Uterus (tissue), 4 donors: ENCODE measurements at places on chromosomes 12 and 14. TPM values are rescaled to one million over a fixed set of nuclear protein-coding genes. Genes with fewer than 3 reads are reported as not detected.

Gene TMEM119
- 13.2 TPM for total RNA-seq

Gene KNTC1
- total RNA-seq = 7.4 TPM

Gene KRT73
- total RNA-seq = not detected

Gene SCNN1A
- total RNA-seq = 12.3 TPM

Gene OTX2
- total RNA-seq = not detected

DNA sequence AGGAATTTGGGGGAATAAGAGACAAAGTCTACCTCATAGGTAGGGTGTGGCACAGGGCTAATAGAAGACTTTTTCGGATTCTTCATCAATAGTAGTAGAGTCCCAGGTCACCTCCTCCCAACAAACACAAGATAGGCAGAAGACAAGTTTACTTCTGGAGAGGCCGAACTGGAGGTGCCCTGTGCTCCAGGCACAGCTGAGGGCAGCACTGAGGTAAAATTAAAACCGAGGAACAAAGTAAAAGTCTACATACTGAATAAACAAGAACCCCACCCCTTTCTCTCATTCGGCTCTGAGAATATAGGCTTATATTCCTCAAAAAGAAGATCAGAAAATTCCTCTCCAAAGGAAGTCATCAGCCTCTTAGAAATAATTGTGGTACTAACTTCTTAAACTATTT lies 161.5 kb downstream of the SEC23A start:
- H3K4me3 ChIP-seq = no peak overlapping the region
- H3K27me3 ChIP-seq = no peaks in the 10 kb centered on the region
- no peak for DNase-seq

GRCh38 chr12:3233797-3234196 lies 156.6 kb downstream of the TSPAN9 start:
- H3K27ac ChIP-seq = no peak overlapping the region
- H3K36me3 ChIP-seq = no peaks in the 10 kb centered on the region
- H3K4me3 ChIP-seq = no peak overlapping the region
- H3K4me1 ChIP-seq = peaks cover 7% of the 10 kb centered on the region
- H3K27me3 ChIP-seq = no peaks in the 10 kb centered on the region

DNA sequence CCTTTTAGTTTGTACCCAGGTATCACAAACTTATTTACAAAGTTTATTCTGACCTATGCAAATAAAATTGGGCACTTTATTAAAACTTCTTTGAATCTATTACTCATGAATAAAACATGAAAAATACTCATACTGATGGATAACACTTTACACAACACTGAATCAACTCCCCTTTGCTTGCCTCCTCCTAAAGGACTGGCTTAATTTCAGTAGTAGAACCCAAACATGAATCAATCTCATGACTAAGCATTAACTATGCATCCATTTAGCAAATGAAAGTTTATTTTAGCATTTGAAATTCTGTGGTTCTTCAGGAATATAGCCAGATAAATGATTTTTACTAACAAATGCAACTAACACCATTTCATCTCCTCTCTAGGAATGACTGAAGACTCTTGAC lies 32.4 kb downstream of the DENND5B start:
- no peaks in the 10 kb centered on the region for H3K27me3 ChIP-seq
- no peak overlapping the region for H3K27ac ChIP-seq
- DNase-seq = no peak
- H3K4me3 ChIP-seq = no peak overlapping the region
- no peaks in the 10 kb centered on the region for H3K36me3 ChIP-seq
- H3K4me1 ChIP-seq = no peaks in the 10 kb centered on the region

DNA sequence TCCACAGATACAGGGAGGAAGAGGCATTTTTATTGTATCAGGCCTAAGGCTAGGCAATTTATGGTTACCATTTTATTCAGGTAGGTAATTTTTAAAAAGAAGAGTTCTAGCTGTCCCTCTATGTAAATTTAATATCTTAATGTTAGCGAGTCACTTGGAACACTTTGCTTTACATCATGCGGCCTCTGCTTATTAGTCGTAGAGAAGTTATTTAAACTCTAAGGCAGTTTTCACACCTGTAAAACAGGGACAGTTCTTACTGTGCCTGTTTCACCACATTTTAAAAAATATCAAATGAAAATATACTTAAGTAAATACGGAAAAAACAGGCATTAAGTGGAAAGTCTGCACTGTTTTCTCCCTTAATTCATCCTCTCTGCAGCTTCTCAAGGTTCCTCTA lies 71.4 kb upstream of the POC1B start:
- no peaks in the 10 kb centered on the region for H3K27me3 ChIP-seq
- no peak overlapping the region for H3K4me3 ChIP-seq
- H3K27ac ChIP-seq = no peak overlapping the region
- no peaks in the 10 kb centered on the region for H3K36me3 ChIP-seq

DNA sequence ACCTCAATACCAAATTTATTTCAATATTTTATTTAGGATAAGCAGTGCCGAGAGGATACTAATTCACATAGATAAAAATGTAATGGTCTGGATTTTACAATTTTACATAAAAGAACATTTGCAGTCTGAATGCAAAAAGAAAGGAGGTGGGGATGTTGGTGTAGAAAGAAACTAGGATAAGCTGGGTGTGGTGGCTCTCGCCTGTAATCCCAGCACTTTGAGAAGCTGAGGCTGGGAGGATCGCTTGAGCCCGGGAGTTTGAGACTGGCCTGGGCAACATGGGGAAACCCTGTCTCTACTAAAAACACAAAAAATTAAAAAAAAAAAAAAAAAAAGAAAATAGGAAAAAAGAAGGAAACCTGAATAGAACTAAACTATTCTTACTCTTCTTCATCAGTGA lies 16.9 kb downstream of the SYCP3 start:
- H3K36me3 ChIP-seq = no peaks in the 10 kb centered on the region
- H3K4me1 ChIP-seq = no peaks in the 10 kb centered on the region
- no peak overlapping the region for H3K27ac ChIP-seq
- DNase-seq = no peak

GRCh38 chr12:581321-581720 lies 81.9 kb downstream of the NINJ2 start:
- H3K27ac ChIP-seq = no peak overlapping the region
- H3K36me3 ChIP-seq = no peaks in the 10 kb centered on the region
- H3K4me3 ChIP-seq = no peak overlapping the region
- peak; percentile 6 for DNase-seq

DNA sequence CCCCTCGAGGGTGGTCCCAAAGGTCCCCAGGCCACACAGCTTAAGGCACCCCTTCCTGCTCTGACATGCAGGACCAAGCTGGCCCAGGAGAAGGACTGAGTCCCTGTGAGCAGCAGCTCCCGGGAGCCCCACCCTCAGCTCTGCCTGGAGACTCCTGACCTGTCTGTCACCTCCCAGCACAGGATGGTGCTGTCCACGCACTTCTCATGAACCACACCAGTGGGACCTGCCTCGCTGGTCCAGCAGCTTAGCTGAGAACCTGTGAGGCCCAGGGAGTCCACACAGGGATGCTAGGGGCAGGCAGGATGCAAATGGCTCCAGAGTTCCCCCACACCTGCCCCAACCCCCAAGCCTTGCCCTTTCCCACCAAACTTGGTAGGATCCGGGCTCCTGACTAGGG lies 27.7 kb downstream of the CCDC85C start:
- no peak overlapping the region for H3K4me3 ChIP-seq
- H3K4me1 ChIP-seq = peaks cover 61% of the 10 kb centered on the region
- no peak for DNase-seq
- H3K27ac ChIP-seq = peak overlapping the region; percentile 85
- H3K36me3 ChIP-seq = no peaks in the 10 kb centered on the region

DNA sequence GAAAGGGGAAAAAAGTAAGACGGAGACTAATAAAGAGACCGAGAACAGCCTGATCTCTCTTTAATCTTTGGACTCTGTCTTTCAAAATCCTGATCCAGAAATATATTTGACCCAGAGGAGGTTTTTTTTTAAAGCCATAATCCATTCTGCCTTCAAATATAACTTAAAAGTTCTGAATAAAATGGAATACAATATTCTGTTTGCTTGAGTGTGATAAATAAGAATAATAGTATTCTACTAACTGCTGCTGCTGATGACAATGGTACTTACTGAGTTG lies 1196.0 kb downstream of the GALC start:
- no peaks in the 10 kb centered on the region for H3K36me3 ChIP-seq
- no peak for DNase-seq
- H3K27ac ChIP-seq = no peak overlapping the region
- no peak overlapping the region for H3K4me3 ChIP-seq
- H3K27me3 ChIP-seq = no peaks in the 10 kb centered on the region
- no peaks in the 10 kb centered on the region for H3K4me1 ChIP-seq

- H3K4me3 ChIP-seq = no peak overlapping the region
- H3K36me3 ChIP-seq = no peaks in the 10 kb centered on the region
- H3K27ac ChIP-seq = no peak overlapping the region
- no peak for DNase-seq
These were observed 52.3 kb upstream of the RD3L start for GRCh38 chr14:103994535-103995184.

GRCh38 chr12:115094163-115094816 lies 410.3 kb upstream of the TBX3 start:
- no peaks in the 10 kb centered on the region for H3K36me3 ChIP-seq
- DNase-seq = no peak
- no peaks in the 10 kb centered on the region for H3K4me1 ChIP-seq
- no peak overlapping the region for H3K4me3 ChIP-seq
- no peak overlapping the region for H3K27ac ChIP-seq
- H3K27me3 ChIP-seq = no peaks in the 10 kb centered on the region

GRCh38 chr12:109605016-109605415 lies 31.4 kb downstream of the MVK start:
- H3K4me1 ChIP-seq = no peaks in the 10 kb centered on the region
- H3K27me3 ChIP-seq = no peaks in the 10 kb centered on the region
- no peak for DNase-seq
- H3K4me3 ChIP-seq = no peak overlapping the region

- H3K36me3 ChIP-seq = no peaks in the 10 kb centered on the region
- H3K4me3 ChIP-seq = no peak overlapping the region
- no peaks in the 10 kb centered on the region for H3K4me1 ChIP-seq
- no peak for DNase-seq
- H3K27ac ChIP-seq = peak overlapping the region; percentile 57
- no peaks in the 10 kb centered on the region for H3K27me3 ChIP-seq
These were observed 121.1 kb downstream of the TGFB3 start for GRCh38 chr14:75860561-75861160.

- H3K36me3 ChIP-seq = no peaks in the 10 kb centered on the region
- DNase-seq = peak; percentile 67
- no peaks in the 10 kb centered on the region for H3K27me3 ChIP-seq
These were observed 55.1 kb downstream of the SSH1 start for GRCh38 chr12:108802101-108802961.

DNA sequence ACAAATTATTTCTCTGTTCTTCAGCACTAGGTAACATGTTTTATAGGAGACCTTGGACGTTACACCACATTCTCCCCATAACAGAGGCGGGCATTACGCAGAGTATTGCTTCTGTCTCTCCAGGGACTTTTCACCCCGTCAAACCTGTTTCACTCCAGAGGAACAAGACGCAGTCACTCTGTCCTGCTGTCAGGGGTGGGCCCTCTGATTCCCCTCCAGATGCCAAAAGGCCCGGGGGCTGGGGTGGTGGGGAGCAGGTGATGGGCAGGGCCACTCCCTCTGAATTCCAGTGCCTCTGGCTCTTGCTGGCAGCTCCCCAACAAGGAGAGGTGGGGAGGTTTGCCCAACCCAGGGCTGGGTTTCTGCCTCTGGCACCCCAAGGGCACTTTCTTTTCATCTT lies 71.9 kb downstream of the NTF3 start:
- DNase-seq = no peak
- no peaks in the 10 kb centered on the region for H3K4me1 ChIP-seq
- no peaks in the 10 kb centered on the region for H3K27me3 ChIP-seq
- H3K4me3 ChIP-seq = no peak overlapping the region

- H3K27ac ChIP-seq = no peak overlapping the region
- H3K27me3 ChIP-seq = no peaks in the 10 kb centered on the region
- DNase-seq = no peak
- no peak overlapping the region for H3K4me3 ChIP-seq
- H3K4me1 ChIP-seq = peaks cover 4% of the 10 kb centered on the region
- no peaks in the 10 kb centered on the region for H3K36me3 ChIP-seq
These were observed 59.6 kb downstream of the ZFP36L1 start for GRCh38 chr14:68733086-68733914.

- no peaks in the 10 kb centered on the region for H3K36me3 ChIP-seq
- H3K4me3 ChIP-seq = no peak overlapping the region
- H3K27ac ChIP-seq = peak overlapping the region; percentile 88
- H3K4me1 ChIP-seq = peaks cover 12% of the 10 kb centered on the region
- no peaks in the 10 kb centered on the region for H3K27me3 ChIP-seq
These were observed 122.5 kb downstream of the ZFP36L1 start for GRCh38 chr14:68670359-68670715.

DNA sequence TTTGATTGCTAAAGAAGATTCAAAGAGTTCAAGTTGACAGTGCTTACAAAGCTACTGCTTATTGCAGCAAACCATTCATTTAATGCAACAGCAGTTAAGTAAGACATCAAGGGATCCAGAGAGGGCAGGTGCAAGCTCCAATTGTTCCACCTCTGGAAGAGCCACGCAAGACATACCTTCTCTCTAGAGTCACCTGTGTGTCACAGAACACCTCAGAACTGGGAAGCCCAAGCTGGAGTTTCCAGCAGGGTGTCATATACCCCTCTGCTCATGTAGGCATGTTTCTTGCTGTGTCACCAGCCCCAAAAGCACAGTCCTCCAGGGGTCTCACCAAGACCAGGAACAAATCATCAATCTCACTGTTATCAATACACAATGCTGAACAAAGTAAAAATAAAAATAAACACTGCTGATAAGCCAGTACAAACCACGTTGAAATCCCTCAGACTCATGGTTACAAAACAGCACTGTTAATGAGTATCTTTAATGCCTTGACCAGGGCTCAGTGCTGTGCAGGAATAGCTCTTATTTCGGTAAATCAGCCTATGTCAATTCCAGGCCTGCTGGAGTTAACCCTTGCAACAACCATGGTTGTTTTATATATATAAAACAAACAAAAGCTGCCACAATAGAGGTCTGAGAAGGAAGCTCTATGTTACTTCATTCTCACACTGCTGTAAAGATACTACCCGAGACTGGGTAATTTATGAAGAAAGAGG lies 37.4 kb upstream of the BATF start:
- no peak for DNase-seq
- H3K27me3 ChIP-seq = no peaks in the 10 kb centered on the region
- H3K4me3 ChIP-seq = no peak overlapping the region
- H3K4me1 ChIP-seq = no peaks in the 10 kb centered on the region
